ENCODE measurements at places on chromosomes 12 and 14. TPM values are rescaled to one million over a fixed set of nuclear protein-coding genes. Genes with fewer than 3 reads are reported as not detected.

GRCh38 chr12:116534311-116535121 lies 24.7 kb upstream of the MAP1LC3B2 start:
- peaks cover 46% of the 10 kb centered on the region for H3K4me1 ChIP-seq
- no peak for DNase-seq
- peak overlapping the region; percentile 82 for H3K4me3 ChIP-seq
- H3K27ac ChIP-seq: no peak overlapping the region

GRCh38 chr12:14514154-14514842 lies 53.4 kb downstream of the PLBD1 start:
- no peak overlapping the region for H3K4me3 ChIP-seq
- H3K27me3 ChIP-seq: no peaks in the 10 kb centered on the region
- no peak overlapping the region for H3K27ac ChIP-seq
- H3K4me1 ChIP-seq: no peaks in the 10 kb centered on the region

The ST8SIA1 gene
- total RNA-seq: not detected

- no peaks in the 10 kb centered on the region for H3K4me1 ChIP-seq
- peaks cover 62% of the 10 kb centered on the region for H3K36me3 ChIP-seq
- no peak overlapping the region for H3K27ac ChIP-seq
- no peak for DNase-seq
- H3K4me3 ChIP-seq: no peak overlapping the region
- no peaks in the 10 kb centered on the region for H3K27me3 ChIP-seq
Measured at GRCh38 chr12:6548556-6548955, 7.3 kb downstream of the IFFO1 start.

DNA sequence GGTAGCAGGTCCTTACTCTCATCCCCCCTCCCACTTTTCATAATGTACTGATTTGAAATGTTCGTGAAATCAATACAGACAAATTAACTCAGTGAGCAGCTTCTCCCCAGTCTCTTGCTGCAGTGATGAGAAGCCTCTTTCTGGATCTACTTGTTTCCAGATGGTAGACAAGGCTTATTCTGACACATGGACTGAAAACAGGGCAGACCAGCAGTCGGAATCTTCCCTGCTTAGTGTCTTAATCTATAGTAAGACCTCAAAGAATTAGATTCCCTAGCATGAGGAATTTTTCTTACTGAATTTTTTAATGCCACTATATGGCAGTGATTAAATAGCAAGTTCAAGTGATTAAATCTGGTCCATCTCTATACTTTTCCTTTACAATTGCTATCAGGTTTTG lies 120.1 kb downstream of the RGS6 start:
- no peak for DNase-seq
- H3K4me3 ChIP-seq: no peak overlapping the region
- peaks cover 12% of the 10 kb centered on the region for H3K27me3 ChIP-seq
- no peaks in the 10 kb centered on the region for H3K4me1 ChIP-seq
- H3K27ac ChIP-seq: no peak overlapping the region
- no peaks in the 10 kb centered on the region for H3K36me3 ChIP-seq

GRCh38 chr12:110379197-110379596 lies 24.3 kb downstream of the ANAPC7 start:
- DNase-seq: no peak
- H3K36me3 ChIP-seq: peaks cover 16% of the 10 kb centered on the region
- no peak overlapping the region for H3K4me3 ChIP-seq
- H3K27ac ChIP-seq: no peak overlapping the region
- H3K4me1 ChIP-seq: no peaks in the 10 kb centered on the region
- H3K27me3 ChIP-seq: no peaks in the 10 kb centered on the region

GRCh38 chr12:88578276-88579160 lies 1.8 kb downstream of the KITLG start:
- H3K36me3 ChIP-seq: no peaks in the 10 kb centered on the region
- no peak for DNase-seq
- no peak overlapping the region for H3K27ac ChIP-seq
